ENCODE measurements at places on chromosomes 11 and 22. TPM values are rescaled to one million over a fixed set of nuclear protein-coding genes. Genes with fewer than 3 reads are reported as not detected.

USH1C gene
- 0.54 TPM for total RNA-seq

UBQLNL gene
- 1.9 TPM for total RNA-seq

RASL10A gene
- 2.5 TPM for total RNA-seq

BTBD18 gene
- total RNA-seq, result not detected
